ENCODE measurements at places on chromosomes 11 and 22. TPM values are rescaled to one million over a fixed set of nuclear protein-coding genes. Genes with fewer than 3 reads are reported as not detected.

DNA sequence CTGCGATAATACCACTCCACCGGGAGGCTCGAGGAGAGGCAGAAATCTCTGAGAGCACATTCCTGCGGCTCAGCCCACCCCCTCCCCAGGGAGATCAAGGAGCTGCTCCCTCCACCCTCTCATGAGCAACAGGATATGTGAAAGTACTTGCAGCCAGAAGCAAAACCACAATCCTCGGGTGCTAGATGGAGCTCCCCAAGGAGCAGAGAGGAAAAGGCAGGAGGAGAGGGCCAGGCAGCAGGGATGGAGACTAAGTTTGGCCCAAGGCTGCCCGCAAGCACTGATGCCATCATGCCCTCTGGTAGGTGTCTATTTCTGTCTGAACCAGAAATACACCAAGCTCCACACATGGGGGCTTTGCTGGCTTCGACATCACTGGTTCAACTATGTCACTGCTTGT lies 22.3 kb downstream of the VPS37C start:
- DNase-seq: no peak

DNA sequence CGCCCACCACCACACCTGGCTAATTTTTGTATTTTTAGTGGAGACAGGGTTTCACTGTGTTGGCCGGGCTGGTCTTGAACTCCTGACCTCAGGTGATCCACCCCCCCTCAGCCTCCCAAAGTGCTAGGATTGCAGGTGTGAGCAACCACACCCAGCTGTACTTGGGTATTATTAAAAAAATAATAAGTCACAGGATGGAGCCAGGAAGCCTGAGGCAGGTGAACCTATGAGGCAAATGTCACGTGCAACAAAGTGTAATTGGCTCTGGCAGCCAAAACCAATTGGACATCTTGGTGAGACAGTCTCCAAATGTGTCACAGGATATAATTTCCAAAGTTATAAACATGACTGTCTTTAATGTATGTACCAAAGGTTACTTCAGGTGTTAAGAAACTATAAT lies 24.0 kb upstream of the MALAT1 start:
- DNase-seq: no peak

DNA sequence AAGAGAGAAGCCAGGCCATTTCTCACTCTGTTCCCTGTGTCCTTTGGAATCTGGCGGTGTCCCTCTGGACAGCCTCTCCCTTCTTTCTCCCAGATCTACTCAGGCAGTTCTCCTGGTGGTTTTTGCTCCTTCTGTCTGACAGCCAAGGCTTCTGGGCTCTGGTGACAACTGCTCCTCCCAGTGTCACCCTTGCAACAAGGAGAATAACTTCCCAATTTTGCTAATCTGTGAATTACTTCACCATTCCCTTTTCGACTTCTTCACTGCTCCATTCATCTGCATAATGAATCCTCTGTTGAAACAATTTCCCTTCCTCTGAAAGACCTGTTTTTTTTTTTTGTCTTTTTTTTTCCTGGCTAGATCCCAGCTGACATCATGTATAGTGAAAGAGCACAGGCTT lies 56.3 kb upstream of the PDE3B start:
- no peak for DNase-seq

- no peak for DNase-seq
Measured at GRCh38 chr11:1908618-1909017, 10.9 kb upstream of the TNNT3 start.

GRCh38 chr11:132639986-132640385 lies 892.3 kb downstream of the OPCML start:
- DNase-seq: no peak

GRCh38 chr11:77140231-77140851 lies 12.3 kb downstream of the MYO7A start:
- DNase-seq: no peak

DNA sequence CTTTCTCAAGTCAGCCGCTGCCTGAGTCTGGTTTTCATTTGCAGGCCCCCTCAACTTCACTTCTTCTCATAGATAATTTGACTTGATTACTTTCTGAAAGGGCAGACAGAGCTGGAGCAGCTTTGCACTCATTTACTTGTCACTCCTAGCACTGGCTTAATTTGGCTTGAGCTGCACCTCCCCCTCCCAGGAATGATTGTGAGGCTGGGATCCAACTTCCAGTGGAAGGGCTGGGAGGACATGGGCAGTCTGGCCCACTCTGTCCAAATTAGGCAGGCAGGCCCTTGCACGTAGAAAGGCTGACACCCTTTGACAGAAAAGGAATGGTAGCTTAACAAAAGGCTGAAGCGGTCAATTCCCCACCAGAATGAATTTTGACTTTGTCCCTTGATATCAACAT lies 453.9 kb downstream of the ETS1 start:
- DNase-seq: no peak

- DNase-seq: no peak
Measured at GRCh38 chr11:65224930-65225278, 36.9 kb upstream of the POLA2 start.

DNA sequence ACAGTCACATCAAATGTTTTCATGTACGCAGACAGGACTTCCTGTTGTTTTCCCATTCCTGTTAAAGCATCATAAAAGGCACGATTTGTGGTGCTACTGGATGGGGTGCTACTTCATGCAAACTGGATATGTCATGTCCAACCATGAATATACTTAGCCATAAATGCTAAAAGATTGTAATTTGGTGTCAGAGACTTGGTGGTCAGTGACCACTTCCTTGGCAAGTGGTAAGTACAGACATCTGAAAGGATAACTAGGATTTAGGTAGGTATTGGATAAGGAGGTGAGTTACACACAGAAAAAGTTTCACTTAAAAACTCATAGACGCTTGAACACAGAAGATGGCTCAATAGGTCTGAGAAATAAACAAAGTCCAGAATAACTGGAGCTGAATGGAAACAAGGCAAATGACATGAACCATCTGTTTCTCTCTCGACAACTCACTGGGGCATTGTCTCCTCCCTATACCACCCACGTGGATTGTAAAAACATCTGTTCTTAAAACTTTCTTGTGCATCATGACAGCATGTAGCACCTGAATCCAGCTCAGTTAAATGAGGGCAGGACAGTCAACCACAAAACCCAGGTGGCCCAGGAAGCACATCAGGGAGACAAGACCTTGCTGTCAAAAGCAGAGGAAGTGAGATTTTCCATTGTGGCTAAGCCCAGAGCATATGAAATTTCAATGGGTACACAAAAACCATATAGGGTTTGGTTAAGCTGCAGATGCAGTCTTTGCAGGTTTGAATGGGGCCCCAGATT lies 22.1 kb upstream of the IGLL5 start:
- no peak for DNase-seq

- no peak for DNase-seq
Measured at GRCh38 chr11:75262961-75263852, 22.6 kb downstream of the TPBGL start.

DNA sequence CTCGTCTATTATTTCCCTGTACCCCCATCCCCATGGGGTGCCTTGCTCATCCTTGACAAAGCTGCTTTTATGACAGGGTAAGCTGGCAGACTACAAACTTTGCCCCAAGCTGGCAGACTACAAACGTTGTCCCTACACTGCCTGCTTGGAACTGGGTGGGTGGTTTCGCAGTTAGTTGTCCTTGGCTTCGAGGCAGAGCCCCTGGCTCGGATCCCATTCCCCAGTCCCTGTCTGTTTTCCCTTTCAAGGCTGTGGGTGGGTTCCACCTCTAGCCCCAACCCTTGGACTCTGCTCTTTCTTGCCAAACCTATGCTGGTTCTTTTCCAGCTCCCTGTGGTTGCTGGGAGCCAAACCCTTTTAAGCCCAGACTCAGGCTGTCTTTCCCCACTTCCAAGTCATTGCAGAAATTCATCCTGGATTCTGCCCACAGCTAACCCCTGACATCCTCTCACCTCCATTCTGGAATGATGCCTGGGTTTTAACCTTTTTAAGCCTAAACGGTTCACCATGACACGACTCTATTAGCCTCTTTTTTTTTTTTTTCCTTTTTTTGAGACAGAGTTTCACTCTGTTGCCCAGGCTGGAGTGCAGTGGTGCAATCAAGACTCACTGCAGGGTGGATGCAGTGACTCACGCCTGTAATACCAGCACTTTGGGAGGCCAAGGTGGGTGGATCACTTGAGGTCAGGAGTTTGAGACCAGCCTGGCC lies 9.2 kb upstream of the RBM14 start:
- no peak for DNase-seq

DNA sequence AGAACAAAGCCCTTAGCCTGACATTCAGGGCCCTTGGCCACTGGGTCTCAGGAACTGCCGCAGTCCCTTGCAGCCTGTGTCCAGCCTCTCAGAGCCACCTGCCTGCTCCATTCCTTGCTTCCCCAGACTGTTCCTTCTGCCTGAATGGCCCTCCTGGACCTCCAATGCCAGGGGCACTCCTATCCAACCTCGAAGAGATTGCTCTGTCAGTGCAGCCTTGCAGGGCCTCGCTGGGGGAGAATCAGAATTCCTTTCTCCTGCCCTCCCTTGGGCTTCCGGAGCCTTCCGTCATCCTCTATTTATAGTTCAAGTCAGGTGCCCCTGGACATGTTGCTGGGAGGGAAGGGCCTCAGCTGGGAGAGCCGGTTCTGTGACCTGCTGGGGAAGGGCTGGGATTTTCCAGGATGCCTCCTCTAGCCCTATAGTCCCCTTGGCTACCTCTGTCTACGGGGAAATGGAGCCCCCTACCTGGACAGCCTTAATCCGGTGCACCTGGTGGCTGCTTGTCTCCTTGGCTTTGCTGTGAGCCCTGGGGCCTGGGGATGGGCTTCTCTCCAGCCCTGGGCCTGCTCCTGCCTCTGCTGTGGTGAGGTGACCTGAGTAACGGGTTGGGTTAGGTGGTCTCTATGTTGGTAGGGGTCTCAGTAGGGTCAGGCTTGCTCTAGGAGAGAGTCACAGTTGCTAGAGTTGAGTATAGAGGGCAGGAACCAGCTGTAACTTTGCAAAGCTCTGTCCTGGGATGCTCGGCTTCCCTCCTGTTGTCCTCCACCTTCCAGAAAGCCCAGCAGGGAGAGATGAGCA lies 45.9 kb upstream of the SYT7 start:
- no peak for DNase-seq

DNA sequence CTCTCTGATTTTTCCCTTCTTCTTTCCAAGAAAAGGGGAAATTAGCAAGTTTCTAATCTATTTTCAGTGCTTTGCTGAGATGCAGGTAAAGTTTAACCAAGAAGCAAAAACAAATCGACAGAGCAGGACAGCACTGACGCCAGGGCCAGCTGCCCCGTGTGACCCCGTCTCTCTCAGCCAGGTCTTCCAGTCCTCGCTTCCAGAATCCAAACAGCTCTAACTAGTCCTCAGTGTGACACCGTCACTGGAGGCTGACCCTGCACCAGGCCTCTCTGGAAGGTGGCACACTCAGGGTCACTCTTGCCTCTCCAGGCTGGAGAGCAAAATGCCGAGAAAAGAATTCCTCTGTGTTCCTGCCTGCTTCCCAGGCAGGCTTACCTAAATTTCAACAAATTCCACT lies 44.8 kb downstream of the SHANK2 start:
- no peak for DNase-seq

DNA sequence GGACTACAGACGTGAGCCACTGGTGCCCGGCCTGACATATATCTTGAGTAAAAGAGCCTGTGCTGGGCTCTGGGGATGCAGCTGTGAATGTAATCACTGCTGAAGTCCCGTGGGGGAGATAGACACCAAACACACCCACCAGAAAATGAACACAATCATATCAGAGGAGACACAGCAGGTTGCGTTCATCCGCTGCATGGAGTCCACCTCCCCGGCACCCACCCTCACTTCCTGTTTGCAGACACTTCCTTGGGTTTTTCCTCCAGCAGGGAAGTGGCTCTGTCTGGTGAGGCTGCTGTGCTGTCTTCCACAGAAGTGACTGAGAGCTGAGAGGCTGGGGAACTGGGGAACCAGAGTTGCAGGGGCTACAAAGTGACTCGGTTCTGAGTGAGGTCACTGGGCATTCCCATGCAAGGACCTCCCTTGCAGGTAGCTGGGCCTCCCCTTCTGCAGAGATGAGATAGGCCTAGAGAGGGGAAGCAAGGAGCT lies 7.2 kb downstream of the MICALL1 start:
- no peak for DNase-seq

DNA sequence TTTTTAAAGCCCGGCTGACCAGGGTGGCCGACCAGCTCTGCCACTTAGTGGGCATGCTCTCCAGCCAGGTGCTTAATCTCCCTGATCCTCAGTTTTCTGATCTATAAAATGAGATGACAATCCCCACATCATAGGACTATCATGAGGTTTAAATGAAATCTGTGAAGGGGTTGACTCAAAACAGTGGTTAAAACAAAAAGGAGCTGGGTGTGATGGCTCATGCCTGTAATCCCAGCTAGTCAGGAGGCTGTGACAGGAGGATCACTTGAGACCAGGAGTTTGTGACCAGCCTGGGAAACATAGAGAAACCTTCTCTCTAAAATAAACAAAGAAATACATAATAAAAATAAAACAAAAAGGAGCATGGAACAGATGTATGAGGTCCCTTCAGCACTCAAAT lies 3.6 kb upstream of the C11orf86 start:
- DNase-seq: no peak

DNA sequence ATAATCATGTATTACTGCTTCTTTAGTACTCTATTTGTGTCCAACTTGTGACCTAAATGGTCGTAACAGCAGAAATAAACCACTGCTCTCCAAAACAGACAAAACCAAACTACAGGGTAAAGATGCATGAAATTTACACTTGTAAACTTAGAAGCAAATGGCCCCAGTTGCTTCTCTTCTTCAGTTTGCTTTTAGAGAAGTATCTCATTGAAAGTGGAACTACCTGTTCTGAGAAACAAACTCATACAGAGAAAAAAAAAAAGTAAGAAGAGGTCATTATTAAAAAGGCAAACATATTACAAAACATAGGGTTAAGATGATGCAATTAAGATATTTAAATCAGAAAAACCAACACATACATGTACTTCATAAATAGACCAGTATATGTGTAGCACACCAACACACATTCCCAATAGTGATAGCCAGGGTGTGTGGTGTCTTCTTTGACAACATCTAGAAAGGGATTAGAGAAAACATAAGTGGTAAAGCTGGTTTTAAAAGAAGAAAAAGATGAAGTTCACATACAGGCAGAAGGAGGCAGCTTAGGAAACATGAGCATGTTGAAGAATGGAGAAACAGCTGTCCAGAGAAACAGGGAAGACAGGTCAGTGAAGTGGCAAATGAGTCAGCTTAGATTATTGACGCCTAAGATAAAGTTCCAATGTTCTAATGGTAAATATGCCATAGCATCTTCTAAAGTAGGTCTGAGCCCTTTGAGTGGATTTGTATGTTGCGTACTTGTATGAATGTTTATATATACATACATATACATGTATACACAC lies 844.7 kb upstream of the CCDC90B start:
- DNase-seq: no peak

DNA sequence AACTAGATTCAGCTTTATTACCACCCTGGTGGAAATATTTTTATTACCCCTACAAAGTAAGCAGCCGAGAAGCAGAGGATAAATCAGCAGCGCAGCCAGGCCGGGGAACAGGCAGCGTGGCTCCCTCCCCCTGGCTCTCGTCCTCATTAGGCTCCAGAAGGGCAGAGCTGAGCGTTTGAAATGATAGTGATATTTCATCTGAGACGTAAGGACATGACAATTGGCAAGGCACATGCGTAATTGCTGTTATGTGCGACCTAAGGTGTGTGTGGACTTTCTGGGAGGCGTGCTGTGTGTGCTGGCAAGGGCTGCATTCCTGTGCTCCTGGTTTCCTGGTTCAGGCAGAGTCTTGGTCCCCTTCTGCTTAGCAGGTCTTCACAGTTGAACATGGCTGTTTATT lies 247.8 kb downstream of the TBC1D22A start:
- DNase-seq: no peak

GRCh38 chr11:88576741-88577140 lies 239.2 kb upstream of the CTSC start:
- no peak for DNase-seq

The CNGA4 gene
- total RNA-seq: 0.62 TPM

The PIM3 gene
- total RNA-seq: 58.2 TPM

The VWCE gene
- total RNA-seq: 0.51 TPM

The IRAG1 gene
- total RNA-seq: 0.21 TPM

The AGBL2 gene
- total RNA-seq: 6.8 TPM

The MYOD1 gene
- total RNA-seq: not detected

Measured in Panc1 (cell line).